ENCODE measurements at places on chromosomes 5 and 9.
A peak's percentile ranks its signal among the peaks of the same experiment; 100 is the strongest.

DNA sequence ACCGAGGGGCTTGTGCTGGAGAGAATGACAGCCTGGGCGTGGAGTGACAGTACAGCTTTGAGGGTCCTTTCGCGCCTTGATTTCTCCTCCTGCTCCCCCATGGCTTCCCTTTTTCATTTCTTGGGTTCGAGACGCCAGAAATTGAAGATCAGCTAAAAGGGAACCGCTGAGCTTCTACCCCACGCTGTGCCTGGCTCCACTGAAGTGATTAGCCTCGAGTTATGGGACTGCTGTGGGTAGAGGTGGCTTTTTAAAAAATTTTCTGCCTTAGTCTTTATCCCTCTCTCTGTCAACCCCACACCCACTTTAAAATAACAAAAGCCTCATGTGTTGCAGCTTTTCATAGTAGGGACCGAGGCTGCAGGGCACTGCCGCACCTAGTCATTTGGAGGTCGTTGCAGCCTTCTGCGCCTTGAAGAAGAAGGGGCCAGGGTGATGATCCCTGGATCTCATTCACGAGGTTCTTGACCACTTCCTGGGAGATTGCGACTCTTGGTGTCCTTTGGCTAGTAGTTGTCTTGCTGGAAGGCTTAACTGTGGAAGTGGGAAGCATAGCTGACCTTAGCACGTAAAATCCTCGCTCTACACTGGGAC is 603 bp downstream of the PPIP5K2 start:
- DNase-seq, result no peak

- DNase-seq, result no peak
Observed at GRCh38 chr5:86879086-86879485, 261.3 kb downstream of the COX7C start.

- DNase-seq, result no peak
Observed at GRCh38 chr9:124101215-124101968, 89.8 kb downstream of the LHX2 start.

- no peak for DNase-seq
Observed at GRCh38 chr5:44334622-44335021, 54.6 kb downstream of the FGF10 start.

- DNase-seq, result no peak
Observed at GRCh38 chr5:56896763-56897162, 12.6 kb upstream of the SETD9 start.

GRCh38 chr9:73683862-73684591 is 532.4 kb downstream of the ANXA1 start:
- no peak for DNase-seq

DNA sequence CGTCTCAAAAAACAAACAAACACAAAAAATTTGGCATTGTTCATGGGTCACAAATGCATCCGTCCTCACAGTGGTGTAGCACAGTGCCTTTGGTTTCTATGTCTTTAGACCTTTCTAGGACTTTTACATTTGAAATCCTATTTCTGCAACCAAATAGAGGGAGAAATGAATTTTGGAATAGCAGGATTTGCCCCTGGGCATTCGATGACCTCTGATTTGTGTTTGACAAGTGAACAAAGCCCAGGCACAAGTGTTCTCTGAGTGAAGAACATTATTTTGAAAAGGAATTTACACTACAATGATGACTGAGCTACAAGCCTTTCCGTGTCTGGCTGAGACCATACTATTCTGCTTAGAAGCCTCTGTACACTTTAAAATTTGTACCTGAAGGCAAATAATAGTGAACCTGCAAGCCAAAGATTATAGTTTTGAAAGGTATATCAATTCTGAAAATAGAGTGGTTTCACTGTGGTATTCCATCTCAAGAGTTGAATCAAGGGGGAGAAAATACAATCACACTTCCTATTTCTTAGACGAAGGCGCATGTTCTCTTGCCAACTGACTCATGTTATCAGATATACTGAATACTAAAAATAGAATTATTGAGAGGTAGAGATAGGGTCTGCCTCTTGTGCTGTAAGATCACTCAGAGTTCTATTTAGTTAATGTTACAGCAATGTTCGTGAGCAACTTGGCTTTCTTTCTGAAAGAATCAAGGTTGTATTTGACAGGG is 297.6 kb downstream of the KDM4C start:
- DNase-seq, result no peak

DNA sequence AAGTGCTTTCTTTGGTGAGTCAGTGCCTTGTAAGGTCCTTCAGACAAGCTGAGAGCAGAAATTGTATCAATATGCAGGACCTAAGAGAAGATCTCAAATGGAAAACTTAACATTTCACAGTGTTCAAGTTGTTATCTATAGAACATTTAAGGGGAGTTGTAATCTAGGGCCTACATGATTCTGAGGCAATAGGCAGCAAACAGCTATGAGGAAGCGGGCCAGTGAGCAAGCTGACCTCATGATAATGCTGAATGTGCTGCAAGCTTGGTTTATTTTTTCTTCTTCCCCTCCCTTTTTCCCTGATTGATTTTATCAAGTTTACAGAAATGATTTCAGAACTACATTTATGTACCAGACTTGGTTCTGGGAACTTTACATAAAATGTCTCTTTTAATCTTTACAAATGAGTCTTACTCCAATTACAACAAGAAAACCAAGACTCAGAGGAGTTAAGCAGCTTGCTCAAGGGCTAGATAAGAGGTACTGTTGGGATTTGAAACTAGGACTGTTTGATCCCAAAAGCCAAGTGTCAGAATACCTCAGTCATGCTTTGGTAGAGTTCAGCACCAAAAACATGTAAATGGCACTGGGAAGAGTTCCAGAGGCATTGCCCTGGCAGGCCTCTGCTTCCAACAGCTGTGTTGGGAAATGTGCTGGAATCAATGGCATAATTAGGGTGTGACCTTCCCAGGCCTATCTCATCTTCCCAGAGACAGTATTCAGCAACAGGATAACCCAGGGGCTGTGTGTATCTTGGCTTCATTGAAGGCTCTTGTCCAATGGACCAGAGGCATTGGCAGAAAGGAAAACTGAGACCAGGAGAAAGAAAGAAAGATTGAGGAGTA is 130.1 kb downstream of the LRRC70 start:
- no peak for DNase-seq

GRCh38 chr5:83590966-83591365 is 119.4 kb downstream of the VCAN start:
- DNase-seq, result no peak

DNA sequence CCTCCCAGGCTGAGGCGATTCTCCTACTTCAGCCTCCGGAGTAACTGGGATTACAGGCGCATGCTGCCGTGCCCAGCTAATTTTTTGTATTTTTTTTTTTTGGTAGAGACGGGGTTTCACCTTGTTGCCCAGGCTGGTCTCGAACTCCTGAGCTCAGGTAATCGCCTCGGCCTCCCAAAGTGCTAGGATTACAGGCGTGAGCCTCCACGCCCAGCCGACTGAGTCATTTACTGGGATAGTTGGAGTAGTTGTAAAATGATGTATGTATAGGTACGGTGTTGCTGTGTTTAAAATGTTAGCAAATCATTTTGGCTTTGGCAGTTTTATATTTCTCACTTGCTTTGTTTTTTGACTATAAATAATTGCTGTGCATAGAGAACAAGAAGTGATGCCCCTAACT is 209.4 kb downstream of the ADAMTSL1 start:
- DNase-seq, result no peak

DNA sequence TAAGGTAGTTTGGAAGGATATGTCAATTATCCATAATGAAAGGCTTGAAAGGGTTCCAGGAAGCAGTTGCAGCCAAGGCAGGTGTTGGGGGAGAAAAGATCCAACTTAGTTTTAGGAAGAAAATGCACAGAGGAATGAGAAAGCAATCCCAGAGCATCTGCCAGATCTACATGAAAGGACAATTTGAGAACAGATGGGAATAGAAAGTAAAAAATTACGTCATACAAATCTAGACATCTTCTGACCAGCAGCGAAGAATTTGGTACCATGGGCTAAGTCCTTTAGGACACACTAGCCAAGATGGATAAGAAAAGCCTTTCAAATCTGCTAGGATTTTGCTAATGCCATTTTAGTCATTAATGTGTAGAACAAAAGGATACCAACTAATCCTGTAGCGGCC is 244.1 kb upstream of the PRR16 start:
- no peak for DNase-seq

DNA sequence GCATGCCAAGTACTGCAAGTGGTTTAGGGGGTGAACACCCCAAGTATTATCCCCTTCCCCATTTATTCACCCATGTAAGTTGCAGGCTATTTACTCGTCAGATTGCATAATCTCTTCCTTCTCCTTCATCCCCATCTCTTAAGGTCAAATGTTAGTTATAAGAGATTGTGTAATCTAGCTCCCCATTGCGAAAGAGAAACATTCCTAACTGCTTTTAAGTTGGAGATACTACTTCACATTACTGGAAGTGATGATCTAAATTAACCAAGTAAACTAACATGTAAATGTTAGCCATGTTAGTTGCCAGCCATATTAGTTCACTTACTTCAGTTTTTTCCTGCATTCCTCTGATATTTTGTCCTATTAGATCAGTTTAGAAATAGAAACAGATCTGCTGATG is 262.3 kb downstream of the TAF11L14 start:
- DNase-seq, result no peak

- no peak for DNase-seq
Observed at GRCh38 chr9:134863306-134863902, 17.2 kb upstream of the FCN2 start.

DNA sequence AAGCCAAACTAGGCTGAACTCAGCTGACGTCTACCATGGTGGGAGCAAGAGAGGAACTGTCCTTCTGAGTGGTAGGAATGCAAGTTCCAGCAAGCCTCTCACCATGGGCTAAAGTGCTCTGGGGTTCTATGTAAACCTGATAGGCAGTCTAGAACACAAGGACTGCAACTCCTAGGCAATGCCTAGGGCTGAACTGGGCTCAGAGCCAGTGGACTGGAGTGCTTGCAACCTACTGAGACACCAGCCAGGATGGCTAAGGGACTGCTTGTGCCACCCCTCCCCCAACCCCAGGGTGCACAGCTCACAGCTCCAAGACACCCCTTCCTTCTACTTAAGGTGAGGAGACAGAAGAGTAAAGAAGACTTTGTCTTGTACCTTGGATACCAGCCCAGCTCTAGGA is 12.1 kb upstream of the RCL1 start:
- DNase-seq, result no peak

DNA sequence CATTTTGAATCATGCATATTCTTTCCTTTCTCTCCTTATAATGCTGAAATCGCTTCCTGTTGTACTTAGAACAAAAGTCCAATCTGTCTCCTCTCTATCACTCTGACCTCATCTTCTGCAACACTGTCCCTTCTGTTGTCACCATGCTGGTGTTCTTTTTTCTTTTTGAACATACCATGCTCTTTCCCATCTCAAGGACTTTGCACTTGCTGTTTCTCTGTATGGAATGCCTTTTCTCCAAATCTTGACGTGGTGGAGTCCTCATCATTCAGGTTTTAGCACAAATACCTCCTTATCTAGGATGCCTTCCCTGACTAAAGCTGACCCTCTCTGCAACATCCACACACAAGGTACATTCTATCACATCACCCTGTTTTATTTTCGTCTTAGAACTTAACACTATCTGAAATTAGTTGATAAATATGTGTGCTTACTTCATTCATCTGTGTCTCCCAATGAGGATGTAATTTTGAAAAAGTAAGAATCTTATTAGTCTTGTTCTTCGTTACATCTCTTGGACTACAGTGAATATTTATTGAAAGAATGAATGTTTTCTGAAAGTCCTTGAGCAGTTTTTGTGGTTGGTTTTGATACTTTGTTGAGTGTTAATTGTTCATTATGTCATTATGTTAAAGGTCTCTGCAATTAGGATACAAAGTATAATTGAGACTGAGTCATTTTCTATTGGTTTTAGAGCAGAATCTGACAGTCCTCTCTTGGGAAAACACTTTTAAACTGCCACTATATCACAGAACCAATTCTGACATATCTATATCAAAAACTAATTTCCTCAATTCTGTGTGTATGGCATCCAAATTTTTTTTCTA is 145.3 kb upstream of the RASA1 start:
- DNase-seq, result no peak

DNA sequence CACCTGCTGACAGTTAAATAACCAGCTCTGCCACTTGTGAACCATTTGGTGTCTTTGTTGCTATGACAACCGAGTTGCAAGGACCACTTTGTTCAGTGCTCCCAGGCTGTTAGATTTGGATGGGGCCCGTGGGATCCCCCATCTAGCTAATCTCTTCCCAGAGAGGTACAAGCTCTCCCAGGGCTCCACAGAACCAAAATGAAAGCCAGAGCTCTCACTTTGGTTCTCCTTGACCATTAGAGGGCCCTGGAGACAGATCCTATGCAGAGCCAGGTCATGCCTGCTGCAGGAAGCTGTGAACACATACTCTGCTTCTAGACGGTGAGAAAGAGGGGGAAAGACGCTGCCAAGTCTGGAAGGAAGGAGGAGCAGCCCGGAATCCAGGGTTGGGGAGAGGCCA is 224.6 kb downstream of the GABBR2 start:
- DNase-seq, result no peak

DNA sequence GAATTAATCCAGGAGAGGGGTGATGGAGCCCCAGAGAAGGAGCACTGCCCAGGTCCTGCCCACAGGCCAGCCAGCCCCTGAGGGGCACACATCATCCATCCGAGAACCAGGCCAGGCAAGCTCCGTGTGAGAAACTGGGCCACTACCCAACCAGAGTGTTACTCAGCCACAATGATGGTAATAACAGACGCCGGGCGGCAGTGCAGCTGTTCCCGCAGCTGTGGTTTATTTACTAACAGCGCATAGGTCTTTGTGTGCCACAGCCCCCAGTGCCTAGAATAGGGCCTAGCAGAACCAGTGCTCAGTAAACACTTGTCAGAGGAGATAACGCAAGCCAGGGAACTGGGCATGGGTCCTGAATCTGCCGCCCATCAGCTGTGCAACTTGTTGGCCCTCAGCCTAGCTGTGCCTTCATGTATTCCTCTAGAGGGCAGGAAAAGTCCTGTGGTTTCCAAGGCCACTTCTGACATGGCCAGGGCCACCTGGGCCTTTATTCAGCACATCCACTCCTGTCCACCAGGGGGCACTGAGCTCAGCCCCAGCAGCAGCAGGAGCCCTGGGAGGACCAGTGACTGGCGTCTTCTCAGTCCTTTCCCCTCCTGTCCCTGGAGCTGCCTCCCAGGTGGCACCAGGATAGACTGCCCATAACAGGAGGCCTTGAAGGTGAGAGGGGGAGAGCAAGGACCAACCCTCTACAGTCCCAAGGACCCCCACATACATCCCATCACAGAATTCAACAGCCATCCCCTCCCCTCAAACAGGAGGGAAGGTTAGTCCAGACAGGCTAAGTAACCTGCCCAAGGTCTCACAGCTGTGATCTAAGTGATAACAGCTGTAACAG is 2.1 kb downstream of the MXD3 start:
- peak; percentile 68 for DNase-seq

DNA sequence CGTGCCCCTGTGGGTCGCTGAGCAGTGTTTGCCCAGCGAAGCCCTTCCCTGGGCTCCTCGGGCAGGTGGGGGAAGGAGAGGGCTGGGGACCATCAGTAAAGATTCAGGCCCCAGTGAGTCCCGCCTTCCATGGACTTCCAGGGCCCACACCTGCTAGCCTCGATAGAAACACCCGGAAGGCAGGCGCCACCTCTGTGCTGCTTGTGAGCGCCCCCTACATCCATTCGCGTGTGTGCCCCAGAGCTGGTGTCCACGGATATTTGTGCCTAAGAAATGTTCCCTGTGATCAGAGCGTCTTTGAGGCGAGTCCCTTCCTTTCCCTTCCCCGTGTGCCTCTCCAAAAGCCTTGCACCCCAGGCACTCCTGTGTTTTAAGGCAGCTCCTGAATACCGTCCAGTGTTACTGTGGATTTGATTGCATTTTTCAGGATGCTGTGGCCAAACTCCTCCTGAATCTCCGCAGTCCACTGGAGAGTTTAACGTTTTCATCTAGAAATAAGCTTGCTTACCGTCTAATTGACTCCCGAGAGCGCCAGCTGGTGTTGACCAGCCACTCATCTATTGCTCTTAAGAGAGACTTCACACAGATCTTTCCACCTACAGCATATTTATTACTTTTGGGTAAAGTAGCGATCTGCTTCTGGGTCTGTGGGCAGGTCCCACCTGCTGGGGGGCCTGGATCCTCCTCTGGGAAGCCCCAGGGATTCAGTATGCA is 101.4 kb downstream of the COL5A1 start:
- DNase-seq, result no peak

Data from effector memory CD8-positive, alpha-beta T cell (primary cell).